Fibroblast of upper back skin (primary cell): ENCODE measurements at places on chromosomes 11 and 22.

GRCh38 chr11:113980785-113981184 is 5.9 kb downstream of the HTR3A start:
- no peak for DNase-seq

DNA sequence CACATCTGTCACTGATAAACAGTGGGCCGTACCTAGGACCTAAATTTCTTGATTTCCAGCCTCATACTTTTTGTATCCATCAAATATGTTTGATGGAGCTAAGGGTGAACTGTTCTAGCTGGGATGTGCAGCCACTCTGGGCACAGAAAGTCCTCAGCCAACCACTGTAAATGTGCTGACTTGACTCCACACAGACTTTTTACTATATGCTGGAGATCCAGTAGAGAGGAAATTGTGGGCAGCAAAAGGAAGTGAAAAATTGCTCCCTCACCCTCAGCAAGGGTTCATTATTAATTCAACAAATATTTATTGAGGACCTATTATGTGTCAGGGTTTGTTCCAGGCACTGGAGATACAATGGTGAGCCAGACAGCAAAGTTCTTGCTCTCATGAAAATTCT is 54.2 kb upstream of the AMPD3 start:
- peak; percentile 40 for DNase-seq

DNA sequence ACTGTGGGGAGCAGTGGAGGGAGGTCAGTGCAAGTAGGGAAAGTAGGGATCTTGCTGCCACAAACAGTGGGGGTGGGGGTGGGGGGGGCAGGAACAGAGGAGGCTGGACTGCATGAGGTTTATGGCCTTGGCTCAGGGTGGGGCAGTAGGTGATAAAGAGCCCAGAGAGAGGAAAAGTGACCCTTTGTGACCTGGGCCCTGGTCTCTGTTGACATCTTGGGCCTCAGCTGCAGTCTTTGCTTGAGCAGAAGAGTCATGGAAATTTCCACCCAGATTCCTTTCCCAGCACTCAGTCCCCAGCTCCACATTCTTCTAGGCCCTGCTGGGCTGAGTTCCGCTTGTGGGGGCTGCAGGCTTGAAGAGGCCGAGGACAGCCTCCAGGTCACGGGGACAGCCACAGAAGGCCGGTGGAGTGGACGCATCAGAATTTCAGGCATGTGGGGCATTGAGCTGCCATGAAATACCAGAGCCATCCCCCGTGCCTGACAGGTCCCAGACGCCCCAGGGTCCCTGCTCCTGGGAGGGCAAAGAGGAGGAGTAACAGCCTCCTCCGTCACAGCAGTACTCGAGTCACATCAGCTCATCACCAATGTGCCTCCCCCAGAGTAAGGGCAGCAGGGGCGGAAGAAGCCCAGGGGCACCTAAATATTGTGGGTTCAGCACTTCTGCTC is 9.7 kb upstream of the MALAT1 start:
- peak; percentile 78 for DNase-seq

DNA sequence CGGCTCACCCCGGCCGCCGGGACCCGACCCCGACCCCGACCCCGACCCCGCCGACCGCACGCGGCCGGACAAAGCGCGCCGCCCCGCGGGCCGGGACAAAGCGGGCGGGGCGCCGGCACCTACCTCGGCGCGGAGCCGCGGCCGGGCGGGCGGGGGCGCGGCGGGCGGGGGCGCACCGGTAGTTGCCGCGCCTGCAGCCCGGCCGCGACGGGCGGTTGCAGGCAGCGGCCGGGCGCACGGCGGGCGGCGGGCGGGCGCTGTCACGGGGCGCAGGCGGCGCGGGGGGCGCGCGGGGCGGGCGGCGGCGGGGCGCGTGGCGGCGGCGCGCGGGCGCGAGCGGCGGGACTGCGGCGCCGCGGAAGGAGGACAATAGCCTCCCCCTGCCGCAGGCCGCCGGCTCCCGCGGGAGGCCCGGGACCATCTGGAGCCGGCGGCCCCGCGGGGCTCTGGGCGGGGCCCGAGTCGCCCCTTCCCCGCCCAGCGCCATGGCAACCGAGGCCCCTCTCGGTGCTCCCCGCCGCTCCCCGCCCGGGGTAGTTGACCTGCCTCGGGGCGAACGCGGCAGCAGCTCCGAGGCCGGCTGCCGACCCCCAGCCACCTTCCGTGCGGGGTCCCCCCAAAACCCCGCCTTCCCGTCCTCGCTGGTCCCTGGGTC is 851 bp downstream of the SPTBN2 start:
- DNase-seq, result no peak

- DNase-seq, result no peak
Observed at GRCh38 chr11:5153574-5154431, 754 bp downstream of the OR52A1 start.

DNA sequence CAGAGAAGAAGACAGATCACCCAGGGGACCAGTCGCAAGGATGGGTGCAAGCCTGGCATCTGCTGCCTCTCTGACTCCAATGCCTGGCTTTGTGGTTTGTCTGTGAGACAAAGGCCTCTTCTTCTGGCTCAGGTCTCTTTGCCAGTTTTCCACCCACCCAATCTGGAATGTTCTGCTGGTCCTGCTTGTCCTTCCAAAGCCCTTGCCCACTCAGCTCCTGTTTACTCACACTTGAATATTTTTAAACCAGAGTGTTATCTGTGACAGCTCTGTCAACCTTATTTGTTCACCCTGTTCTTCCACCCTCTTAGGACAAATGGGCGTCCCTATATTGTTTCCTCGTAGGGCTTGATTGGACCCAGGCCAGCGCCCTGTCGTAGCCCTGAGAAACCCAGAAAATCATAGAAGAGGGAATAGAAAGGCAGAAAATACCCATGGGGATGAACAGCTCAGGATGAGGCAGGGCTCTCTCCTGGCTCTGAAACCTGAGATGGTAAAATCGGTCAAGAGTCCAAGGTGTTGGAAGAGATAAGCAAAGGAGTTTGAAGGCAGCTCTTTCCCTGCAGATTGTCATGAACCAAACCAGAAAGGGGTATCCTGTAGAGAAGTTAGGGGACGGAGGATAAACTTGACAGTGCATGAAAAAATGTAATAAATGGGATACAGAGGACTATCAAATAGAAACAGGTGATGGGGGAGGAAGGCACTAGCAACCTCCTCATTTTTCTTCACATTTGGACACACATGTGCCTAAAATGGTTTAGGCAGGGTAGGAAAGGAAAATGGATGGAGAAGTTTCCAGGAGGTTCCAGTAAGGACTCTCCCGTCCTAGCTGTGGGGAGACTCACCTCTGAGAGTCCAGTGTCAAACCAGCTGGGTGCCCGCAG is 651 bp downstream of the CRYAB start:
- no peak for DNase-seq

DNA sequence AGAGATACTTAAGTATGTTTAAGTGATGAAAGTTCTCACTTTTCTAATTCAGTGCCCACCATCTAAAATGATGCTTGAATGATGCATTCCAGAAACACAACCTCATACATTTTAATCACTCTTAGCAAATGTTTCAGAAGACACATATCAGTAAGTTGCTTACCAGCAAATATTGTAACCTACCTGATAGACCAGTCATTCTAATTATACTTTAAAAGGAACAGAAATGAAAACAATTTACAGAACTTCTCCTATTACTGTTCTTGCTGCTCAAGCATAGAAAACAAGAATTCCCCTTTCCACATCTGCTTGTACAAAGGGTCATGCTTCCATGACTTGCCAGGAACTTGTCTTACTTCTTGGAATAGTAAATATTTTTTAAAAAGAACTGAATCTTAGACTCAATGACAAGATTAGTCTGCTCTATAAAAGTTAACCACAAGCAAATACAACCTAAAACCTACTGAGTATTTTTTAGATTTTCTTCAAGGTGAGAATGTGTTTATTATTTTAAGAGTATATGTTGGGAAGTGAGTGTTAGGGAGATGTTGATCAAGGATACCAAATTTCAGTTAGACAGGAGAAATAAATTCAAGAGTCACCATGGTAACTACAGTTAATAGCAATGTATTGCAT is 82.0 kb upstream of the SC5D start:
- no peak for DNase-seq

DNA sequence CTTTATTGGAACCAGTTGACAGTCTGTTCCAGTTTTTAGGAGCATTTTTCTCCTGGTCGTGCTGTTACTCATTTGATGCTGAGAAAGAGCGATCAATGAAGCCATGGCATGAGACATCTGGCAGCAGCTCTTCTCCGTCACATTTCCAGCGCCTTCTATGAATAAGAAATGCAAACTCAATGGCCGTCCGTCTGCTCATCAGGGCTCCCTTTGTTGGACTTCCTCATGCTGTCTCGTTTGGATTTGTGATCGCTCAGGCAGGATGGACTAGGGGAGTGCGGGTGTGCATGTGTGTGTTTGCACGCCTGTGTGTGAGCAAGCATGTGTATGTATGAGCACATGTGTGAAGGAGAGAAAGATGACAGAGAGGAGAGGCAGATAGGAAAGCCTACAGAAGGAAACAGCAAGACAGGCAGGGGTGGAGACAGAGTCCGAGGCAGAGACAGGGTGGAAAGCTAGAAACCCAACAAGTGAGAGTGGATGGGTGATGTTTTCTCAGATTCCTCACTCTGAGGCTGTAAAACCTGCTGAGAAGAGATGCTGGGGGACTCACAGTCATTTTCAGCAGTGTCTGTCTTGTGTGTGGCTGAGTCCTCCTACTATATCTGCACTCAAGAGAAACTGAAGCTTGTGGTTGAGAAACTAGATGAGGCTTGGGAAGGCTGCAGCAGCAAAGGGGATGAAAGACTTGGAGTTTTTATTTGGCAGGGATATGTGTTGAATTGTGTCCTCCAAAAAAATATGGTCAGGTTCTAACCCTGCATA is 56.0 kb upstream of the CLMP start:
- no peak for DNase-seq

GRCh38 chr11:128830290-128831173 is 36.6 kb downstream of the KCNJ1 start:
- DNase-seq, result no peak

- no peak for DNase-seq
Observed at GRCh38 chr22:42271191-42271813, 849 bp upstream of the TCF20 start.

DNA sequence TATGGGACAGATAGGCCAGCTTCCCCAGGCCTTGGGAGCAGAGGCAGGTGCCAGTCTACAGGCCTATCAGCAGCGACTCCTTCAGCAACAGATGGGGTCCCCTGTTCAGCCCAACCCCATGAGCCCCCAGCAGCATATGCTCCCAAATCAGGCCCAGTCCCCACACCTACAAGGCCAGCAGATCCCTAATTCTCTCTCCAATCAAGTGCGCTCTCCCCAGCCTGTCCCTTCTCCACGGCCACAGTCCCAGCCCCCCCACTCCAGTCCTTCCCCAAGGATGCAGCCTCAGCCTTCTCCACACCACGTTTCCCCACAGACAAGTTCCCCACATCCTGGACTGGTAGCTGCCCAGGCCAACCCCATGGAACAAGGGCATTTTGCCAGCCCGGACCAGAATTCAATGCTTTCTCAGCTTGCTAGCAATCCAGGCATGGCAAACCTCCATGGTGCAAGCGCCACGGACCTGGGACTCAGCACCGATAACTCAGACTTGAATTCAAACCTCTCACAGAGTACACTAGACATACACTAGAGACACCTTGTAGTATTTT is 26.6 kb upstream of the L3MBTL2 start:
- no peak for DNase-seq

GRCh38 chr11:17428925-17429324 is 40.5 kb upstream of the KCNJ11 start:
- no peak for DNase-seq

DNA sequence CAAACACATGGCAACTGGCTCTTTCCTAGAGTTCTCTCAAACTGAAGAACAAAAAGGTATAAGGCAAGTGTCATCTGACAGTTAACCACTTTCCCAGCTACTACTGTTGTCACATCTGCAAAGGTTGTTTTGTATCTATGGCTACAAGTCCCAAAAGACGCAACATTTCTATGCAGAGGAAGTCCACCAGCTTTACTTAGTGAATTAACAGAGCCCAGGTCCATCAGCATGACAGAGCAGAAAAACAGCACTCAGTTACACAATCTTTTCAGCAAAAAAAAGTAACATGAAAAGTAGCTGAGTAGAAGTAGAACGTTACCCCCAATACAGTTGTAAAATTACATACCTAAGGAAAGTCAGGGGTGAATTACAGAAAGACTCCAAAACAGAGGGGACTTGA is 12.1 kb downstream of the CPSF7 start:
- DNase-seq, result no peak

DNA sequence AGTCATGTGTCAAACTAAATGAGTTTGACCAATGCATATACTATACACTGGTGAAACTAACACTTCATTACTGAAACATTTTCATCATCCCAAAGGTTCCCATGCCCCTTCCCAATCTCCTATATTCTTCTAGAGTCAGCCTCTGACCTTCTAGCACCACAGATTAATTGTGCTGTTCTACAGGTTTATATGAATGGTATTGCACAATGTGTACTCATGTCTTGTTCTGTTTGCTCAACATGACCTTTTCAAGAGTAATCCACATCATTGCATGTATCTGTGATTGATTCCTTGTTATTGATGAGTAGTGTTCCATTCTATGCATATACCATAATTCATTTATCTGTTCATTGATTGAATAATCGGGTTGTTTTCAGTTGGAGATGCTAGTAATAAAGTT is 7.5 kb upstream of the OR8G1 start:
- DNase-seq, result no peak

DNA sequence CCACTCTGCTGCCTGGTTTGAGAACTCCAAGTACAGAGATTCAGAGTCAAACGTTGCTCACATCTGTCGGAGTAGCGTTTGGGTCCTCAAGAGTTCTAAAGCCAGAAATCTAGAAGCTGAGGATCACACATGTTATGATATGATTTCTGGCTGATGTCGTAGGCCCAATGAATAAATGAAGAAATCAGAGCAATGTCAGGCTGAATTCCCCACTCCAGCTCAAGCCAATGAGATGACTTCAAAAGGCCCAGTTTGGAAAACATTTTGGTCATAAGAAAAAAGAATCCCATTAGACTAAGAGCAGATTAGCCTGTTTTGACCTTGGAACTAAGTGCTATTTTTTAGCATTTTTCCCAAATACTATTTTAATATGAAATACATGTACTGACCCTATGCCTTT is 106.7 kb downstream of the ETS1 start:
- no peak for DNase-seq

GRCh38 chr11:19711911-19712280 is 741 bp upstream of the NAV2 start:
- DNase-seq, result no peak

DNA sequence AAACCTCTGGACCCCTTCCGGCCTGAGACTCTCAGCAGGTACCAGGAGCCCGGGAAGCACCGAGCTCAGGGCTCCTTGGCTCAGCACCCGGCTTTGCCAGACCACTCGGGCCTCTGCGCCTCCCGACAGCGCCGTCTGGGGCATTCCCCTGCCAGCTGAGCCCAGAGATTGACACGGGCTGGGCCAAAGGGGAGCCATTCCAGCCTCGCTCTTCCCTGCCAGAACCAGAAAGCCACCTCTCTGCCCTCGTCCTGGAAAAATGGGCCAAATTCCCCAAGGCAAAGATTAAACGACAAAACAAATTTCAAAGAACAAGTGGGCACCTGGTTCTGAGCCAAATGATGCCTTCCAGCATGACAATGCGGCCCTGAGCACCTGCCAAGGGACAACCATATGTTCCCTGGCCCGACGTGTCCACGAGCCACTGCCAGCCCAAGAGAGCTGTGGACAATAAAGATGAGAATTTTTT is 59.3 kb downstream of the CELSR1 start:
- DNase-seq, result no peak
